Activated naive CD4-positive, alpha-beta T cell (primary cell): ENCODE measurements at places on chromosomes 3 and 15.

GRCh38 chr15:37789881-37790280 is 144.6 kb upstream of the TMCO5A start:
- DNase-seq, result no peak

DNA sequence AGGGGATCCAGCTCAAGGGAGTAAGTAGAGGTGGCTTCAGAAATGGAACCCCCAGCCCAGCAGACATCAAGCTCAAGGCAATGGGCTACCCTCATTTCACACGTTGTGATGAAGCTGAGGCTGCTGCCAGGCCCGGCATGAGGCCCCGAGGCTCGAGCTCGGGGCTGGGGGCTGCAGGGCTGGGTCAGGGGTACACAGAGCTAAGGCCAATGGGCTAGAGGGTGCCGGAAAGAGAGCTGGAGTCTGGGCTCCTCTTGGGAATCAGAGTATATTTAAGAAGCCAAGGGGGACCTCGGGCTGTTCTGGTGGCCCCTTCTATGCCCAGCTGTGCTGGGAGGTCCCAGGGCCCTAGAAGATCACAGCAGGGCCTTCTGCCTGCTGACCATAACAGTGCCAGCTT is 7.4 kb downstream of the PRSS50 start:
- DNase-seq, result no peak

DNA sequence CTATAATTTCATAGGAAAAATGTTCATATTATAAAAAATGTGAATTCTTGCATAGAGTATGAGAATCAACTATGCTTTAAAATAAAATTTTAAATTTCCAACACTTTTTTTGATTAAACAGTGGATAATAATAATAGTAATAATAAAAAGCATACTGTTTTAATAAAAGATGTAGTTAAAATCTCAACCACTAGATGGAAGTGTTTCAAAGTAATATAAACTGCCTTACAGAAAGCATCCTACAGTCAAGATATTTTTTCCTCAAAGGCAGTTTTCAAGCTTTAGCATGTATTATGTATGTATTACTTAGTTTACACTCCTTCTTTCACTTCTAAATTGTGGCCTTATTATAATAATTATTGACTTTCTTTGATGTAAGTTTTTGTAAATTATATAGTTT is 217.5 kb downstream of the CHL1 start:
- no peak for DNase-seq

DNA sequence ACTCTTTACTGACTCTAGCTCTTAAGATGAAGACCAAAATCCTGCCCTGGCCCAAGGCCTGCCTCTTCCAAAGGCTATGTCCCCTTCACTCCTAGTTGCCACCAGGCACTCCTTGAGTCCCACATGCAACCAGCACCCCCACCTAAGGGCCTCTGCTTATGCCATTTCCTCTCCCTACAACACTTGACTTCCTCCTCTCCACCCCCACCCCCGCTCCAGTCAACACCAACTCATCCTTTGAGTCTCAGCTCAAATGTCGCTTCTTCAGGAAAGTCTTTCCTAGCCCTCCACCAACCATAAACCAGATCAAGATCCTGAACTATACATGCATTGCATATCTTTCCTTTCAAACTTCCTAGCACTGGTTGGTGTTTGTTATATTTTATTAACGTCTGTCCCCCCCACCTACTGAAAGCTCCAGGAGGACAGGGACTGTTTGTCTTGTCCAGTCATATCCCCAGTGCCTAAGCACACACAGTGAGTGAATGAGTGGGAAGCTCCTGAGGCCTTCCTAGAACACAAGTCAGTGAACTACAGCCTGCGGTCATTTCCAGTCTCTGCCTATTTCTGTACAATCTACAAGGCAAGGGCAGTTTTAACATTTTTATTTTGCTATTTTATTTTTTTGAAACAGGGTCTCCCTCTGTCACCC is 7.3 kb downstream of the TBC1D2B start:
- DNase-seq, result peak; percentile 20

DNA sequence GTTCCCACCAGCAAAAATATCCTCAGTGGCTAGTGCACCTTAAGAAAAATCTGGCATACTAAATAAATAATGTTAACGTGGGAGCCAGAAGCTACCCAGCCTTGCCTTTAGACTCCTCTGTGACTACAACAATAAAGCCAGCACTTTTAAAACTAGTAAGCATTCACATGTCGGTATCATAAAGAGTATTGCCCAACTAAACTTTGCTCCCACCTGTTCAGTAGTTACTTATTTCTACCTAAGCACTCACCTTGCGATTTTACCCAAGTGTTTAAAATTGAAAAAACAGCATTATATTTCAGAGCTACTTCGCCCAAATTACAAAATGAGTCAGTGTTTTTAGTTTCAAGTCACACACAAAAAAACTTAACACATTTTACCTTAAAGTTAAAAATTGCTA is 12.8 kb downstream of the ALDH1L1 start:
- no peak for DNase-seq

DNA sequence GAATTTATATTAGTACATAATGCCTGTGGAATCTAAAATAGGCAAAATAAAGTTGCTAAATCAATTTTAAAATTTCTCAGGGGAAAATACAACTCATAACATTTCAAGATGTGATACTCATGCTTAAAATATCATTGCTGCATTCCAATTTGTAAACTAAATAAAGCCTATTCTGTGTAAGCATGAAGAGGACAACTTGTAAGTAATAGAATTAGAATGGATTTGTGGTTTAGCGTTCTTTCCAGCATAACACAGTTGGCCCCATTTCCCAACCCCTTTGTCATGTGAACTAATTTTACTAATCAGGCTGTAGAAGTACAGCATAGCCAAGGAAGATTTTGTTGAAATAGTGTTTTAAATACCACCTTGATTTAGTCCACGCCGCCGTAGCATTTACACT is 437.2 kb downstream of the SI start:
- DNase-seq, result no peak

GRCh38 chr3:87691109-87691508 is 367.7 kb downstream of the CGGBP1 start:
- DNase-seq, result no peak

GRCh38 chr3:109570408-109570807 is 233.1 kb upstream of the DPPA4 start:
- DNase-seq, result no peak

GRCh38 chr3:31008994-31009393 is 114.5 kb upstream of the GADL1 start:
- DNase-seq, result no peak

GRCh38 chr3:70868561-70868960 is 556.1 kb upstream of the MDFIC2 start:
- DNase-seq, result no peak

DNA sequence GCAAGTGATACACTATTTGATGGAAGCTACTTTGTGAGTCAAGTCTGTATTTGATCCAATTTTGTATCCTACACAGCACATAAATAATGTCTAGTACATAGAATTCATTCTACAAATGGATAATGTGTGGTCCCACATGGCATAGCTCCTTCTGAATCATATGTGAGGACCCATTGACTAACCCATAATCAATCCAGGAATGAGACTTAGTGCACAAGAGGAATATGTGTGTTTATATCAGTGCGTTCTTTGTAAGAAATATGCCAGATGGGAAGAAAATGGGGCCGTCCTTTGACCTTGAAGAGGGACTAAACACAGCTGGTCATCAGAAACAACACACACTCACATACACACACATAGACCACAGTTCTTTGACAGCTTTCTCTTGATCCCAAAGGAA is 282.7 kb upstream of the SEMA6D start:
- no peak for DNase-seq
